Activated naive CD4-positive, alpha-beta T cell (primary cell): ENCODE measurements at places on chromosomes 6 and 20.

DNA sequence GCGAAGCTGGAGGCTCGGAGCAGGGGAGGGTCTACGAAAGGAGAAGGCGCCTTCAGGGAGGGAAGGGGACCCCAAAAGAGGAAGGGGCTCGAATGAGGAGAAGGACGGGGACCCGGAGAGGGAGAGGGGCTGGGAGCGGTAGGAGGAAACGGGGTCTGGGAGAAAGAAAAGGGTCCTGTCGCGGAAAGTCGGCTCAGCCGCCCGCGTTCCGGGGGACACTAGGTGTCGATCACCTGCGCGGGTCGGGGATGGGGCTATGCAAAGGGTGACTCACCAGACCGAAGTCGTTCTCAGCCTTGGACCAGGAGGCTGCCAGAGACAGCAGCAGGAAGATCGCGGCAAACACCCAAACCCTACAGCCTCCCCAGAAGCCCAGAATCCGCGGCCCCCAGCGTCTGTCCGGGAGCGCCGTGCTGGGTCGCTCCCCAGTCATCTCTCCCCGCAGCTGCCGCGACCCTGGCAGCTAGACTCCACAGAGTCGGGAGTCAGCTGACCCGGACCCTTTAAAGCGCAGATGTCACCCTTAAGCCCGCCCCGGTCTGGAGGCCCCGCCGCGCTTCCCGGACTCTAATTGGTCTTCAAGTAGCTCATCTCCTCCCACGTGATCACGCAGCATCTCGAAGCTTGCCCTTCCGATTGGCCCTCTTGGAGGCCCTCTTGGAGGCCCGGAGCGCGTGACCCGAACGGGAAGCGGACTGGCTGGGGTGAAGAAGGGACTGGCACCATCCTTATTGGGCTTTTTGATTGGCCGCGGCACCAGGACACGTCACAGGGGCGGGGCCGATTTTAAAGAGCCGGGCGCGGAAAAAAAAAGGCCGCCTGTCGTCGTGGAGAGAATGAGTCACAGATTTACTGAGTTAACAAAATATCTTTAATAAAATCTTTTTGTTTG lies at the start of gene NEU1:
TSS of gene NEU1 (minus strand) at position 478 of the 892 bp plus-strand sequence. CDS start at position 433, 45 bp downstream.
- peak; percentile 97 for DNase-seq

GRCh38 chr6:140845701-140846100 lies 1287.0 kb upstream of the GJE1 start:
- no peak for DNase-seq

DNA sequence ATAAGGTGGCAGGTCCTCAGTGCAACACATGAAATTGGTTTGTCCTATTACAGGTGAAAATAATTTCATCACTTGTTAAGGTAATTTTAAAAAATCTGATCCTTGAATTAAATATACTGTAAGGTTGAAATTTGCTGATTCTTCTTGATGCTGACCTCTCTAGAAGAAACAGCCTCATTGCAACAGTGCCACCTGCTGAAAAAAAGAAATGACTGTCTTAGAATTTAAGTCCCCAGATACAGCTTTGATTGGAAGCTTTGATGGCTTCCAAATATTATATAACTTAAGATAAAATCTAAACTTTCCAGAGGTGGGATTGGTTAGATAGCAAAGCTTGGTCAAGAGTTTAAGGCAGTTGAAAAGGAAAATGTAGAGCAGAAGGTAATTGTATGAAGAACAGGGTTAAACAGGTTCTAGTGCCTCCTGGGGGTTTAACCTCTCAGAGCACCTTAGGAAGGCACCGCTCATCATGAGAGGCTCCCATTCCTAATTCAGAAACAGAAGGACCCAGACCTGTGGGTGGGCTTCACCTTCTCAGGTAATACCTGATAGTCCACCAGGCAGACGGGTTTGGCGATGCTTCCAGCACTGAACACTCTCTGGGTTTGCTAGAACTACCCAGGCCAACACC lies 401.0 kb downstream of the PAX1 start:
- no peak for DNase-seq

GRCh38 chr20:38143238-38143645 lies 21.8 kb downstream of the TGM2 start:
- no peak for DNase-seq

DNA sequence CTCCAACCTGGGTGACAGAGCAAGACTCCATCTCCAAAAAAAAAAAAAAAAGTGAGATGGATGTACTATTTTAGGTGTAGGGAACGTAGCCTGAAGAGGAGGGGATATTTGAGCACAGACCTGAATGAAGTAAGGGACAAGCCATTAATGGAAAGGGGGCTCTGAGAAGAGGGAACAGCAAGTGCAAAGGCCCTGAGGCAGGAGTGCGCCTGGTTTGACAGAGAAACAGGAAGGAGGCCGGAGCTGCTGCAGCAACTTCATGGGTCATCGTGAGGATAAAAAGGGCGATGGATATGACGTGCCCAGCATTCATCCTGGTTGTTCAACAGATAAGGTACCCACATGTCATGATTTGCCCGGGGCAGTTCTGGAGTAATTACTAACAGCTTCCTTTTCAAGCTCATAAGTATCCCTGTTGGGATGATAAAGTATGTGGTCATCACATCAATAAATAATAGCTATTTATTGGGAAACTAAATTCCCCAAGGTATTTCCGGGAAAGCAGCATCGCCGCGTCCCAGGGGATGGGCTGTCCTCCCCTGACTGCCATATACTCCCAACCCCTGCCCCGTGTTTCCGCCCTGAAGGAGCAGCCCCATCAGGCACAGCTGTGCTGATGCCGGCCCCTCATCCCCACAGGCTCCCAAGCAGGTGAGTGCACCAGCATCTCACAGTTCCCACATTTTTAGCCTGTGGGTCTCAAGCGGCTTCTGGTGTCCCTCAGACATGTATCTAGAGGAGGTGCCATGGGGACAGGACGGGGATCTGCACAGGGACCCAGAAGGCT lies 43.4 kb downstream of the DLGAP4 start:
- no peak for DNase-seq

GRCh38 chr6:52086741-52087140 lies 672 bp downstream of the PKHD1 start:
- no peak for DNase-seq
